Hepatic stellate cell (primary cell): ENCODE measurements at places on chromosomes 2 and 18.
A peak's percentile ranks its signal among the peaks of the same experiment; 100 is the strongest.

GRCh38 chr2:3159782-3160545 lies 217.7 kb downstream of the EIPR1 start:
- no peak for DNase-seq

- DNase-seq, result peak; percentile 32
These were observed 89.0 kb upstream of the RBMS1 start for GRCh38 chr2:160582490-160583145.

DNA sequence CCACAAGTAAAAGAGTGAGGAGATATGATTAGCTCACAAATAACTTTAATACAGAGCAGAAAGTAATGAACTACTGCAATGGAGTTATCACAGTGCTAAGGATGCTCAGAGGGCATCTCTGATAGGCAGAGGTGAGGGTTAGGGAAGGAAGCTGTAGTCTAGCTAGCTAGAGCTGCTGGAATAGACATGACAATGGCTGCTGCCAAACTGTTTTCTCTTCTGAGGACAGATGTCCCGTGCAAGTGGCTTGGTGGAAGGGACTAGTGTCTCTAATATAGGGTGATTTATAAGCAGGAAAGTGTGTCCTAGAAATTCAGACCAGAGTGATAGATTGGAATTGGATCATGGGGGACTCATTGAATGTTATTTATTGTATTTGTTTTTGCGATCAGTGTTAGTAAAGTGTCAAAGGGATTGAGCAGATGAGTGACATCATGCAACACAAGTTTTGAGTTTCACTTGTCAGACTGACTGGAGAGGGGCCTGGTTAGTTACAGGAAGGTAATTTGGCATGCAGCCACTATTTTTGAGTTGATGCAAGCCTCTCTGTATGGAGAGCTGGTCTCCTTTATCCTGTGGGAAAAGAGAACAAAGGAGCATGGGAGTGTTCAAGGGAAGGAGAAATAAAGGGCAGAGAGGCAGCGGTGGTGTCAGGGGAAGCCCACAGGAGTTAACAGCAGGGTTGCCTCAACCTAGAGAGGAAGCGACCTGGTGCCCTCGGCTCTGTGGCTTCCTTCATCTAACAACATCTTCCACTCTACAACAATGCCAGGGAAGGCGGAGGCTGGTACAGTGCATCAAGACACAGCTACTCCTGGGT lies 1.9 kb downstream of the CTLA4 start:
- DNase-seq, result no peak

- no peak for DNase-seq
These were observed 57.0 kb upstream of the TXNDC2 start for GRCh38 chr18:9828506-9829396.

GRCh38 chr18:6661692-6662415 lies 67.7 kb upstream of the ARHGAP28 start:
- DNase-seq, result no peak

GRCh38 chr18:77191071-77191751 lies 58.4 kb upstream of the GALR1 start:
- no peak for DNase-seq

GRCh38 chr2:191917967-191918651 lies 71.2 kb upstream of the CAVIN2 start:
- no peak for DNase-seq

DNA sequence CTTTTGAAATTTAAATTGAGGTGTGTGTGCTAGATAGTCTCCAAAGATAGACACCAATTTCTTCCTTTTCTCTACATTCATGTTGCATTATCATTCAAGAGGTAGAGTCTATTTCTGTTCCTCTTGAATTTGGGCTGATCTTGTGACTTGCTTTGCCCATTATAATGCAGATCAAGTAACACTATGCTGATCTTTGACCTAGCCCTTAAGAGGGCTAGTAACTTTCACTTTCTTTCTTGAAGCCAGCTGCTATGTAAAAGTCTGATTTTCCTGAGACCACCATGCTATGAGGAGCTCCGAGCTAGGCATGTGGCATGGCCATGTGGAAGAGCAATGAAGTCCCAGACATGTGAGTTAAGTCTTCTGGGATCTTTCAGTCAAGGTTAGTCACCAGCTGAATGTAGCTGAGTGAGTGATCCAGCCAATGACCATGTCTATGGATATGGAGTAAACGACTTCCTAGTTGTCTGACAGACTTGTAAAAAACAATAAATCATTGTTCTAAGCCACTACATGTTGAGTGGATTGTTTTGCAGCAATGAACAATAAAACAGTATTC lies 189.4 kb upstream of the CWC22 start:
- no peak for DNase-seq

- peak; percentile 70 for DNase-seq
These were observed 17.7 kb downstream of the EIF4E2 start for GRCh38 chr2:232568161-232568560.

DNA sequence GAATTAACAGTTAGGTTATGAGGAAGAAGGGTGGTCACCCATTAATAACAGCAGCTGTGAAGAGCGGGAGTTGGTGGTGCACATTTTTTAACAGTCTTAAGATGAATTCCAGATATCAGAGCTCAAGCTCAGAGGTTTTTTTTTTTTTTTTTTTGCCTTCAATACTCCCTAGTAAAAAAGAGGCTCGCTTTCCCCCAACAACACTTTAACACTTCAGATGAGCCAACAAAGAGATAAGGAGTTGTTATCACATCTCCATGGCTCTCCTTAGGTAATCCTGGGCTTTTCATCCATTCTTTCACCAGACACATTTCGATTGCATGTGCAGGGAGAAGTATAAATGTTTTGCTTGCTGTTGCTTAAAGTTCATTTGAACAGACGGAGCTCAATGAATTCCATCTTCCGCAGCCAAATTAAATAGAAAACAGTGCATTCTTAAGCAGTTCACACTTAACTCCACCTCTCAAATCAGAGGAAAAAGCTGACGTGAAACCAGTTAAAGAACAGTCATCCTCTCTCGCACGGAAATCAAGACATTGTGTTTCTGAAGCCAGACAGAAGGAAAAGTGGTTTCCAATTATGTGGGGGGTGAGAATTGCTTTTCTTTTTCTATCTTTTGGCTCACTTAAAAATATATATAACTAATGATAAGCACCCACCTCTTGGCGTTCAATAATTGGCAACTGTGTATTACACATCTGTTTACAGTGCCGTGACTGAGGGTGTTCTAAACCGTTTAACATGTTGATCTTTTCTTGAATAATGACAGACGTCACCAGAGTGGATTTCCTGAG lies 118.2 kb downstream of the ZNF521 start:
- DNase-seq, result no peak

DNA sequence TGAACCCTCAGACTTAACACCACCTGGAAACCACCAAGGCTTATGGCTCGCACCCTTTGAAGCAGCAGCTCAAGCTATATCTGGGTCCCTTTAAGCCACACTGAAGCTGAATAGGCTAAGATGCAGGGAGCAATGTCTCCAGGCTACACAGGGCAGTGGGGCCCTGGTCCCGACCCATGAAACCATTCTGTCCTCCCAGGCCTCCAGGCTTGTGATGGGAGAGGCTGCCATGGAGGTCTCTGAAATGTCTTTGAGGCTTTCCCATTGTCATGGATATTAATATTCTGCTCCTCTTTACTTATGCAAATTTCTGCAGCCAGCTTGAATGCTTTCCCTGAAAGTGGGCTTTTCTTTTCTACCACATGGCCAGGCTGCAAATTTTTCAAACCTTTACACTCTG lies 608.7 kb downstream of the CNTNAP5 start:
- DNase-seq, result no peak

DNA sequence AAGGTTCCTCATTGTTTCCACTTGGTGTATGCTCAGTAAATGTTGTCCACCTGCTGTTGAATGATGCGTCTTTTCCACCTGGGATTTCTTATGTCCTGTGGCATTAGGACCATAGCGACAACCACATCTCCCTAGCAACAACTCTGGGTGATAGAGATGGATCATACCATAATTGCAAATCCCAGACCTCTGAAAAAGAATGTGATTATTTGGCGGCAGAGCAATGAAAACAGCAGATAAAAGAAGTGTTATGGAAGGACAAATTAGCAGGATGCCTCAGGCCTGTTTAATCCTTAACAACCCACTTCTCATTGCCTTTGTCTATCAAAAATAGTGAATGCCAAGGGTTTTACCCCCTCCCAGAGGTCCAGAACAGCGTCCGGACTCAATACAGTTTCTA lies 278.9 kb downstream of the TSN start:
- no peak for DNase-seq

DNA sequence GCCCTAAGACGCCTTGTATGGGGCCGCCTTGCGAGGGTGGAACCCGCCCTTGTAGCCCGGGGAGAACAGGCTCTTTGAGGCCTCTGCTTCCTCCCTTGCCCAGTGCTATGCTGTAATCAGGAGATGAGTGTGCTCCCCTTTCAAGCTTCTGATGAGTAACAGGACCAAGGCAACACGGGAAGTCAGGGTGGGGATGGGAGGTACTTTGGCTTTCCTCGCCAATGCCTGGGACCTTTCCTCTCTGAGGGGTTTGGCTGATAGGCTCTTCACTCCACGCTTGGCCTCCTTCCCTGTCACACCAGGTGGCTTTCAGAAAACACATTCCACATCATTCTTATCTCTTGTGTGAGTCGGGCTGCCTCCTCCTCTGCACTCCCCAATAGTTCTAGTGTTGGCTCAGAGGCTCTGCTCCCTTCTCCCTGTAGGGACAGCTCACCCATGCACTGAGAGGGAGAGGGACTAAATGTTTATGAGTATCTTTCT lies 223.7 kb upstream of the TRIB2 start:
- peak; percentile 58 for DNase-seq

GRCh38 chr2:43360137-43360536 lies 133.7 kb upstream of the ZFP36L2 start:
- no peak for DNase-seq

- DNase-seq, result no peak
These were observed 99.8 kb downstream of the METTL4 start for GRCh38 chr18:2471523-2471922.

- no peak for DNase-seq
These were observed 28.0 kb downstream of the CD28 start for GRCh38 chr2:203734276-203734983.

DNA sequence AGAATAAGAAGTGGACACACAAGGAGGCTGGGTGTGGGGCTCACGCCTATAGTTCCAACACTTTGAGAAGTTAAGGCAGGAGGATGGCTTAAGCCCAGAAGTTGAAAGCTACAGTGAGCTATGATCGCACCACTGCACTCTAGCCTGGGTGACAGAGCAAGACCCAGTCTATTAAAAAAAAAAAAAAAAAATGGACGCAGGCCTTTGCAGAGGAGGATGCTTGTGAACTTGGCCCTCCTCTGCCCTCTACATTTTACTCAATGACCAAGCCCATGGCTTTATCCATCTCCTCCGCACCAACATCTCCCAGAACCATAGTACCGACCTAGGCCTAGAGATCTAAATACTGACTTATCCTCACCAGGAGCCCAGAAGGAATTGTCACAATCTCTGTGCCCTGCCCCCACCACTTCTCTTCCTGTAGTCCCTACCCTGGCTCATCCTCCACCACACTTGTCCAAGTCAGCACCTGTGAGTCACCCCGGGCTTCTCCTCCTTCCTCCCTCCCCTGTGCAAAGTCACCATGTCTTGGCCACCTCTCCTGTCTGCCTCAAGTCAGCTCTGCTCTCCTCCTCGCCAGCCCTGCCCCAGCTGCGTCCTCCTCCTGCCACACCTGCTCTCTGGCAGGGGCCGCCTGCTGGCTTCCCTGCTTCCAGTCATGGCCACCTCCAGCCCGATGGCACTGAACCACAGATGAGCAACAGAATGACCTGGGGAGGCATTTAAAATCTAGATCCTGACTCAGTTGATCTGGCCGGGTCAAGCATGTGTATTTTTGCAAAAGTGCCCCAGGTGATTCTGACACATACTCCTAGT lies 35.8 kb upstream of the ASPRV1 start:
- peak; percentile 43 for DNase-seq

DNA sequence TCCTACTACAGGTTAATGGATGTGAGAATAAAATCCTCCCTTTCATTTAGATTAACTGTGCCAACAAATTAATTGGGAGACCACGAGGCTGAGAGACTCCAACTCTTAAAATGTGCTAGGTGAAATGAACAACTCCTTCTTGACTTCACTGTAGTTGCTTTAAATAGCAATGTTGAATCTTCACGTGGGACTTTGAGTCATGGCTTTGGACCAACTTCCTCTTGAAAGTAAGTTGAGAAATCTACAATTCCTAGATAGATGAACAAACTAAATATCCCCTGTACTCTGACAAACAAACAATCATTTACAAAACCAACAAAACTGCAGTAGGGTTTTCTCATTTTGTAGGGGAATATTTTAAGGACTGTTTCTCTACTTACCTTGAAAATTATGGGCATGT lies 291.9 kb upstream of the SPRED2 start:
- DNase-seq, result no peak
